ENCODE measurements at places on chromosomes 1 and 21.

DNA sequence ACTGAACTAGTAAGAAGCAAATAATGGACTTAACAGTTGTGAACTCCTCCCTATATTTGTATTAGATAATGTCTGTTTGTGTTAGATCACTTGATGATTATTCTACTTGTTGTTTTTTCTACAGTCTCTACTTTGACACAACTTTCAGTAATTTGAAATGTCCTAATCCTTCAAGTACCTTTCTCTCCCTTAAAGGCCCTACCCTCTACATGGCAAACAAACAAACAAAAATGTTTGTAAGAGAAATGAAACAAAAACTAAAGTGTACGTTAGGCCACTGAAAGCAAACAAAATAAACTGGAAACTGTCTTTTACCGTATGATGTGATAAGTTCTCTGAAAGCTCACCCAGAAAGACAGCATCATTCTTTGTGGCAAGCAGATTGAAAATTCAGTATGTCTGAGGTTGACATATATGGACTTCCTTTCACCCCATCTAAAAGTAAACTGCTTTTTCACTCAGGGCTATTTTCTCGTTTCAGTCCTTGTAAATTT is 255.9 kb upstream of the SNX7 start:
- no peak for DNase-seq

- DNase-seq: no peak
Observed at GRCh38 chr1:223731133-223731770, 18.9 kb downstream of the CAPN2 start.

- no peak for DNase-seq
Observed at GRCh38 chr1:116147972-116148371, 36.8 kb downstream of the MAB21L3 start.

DNA sequence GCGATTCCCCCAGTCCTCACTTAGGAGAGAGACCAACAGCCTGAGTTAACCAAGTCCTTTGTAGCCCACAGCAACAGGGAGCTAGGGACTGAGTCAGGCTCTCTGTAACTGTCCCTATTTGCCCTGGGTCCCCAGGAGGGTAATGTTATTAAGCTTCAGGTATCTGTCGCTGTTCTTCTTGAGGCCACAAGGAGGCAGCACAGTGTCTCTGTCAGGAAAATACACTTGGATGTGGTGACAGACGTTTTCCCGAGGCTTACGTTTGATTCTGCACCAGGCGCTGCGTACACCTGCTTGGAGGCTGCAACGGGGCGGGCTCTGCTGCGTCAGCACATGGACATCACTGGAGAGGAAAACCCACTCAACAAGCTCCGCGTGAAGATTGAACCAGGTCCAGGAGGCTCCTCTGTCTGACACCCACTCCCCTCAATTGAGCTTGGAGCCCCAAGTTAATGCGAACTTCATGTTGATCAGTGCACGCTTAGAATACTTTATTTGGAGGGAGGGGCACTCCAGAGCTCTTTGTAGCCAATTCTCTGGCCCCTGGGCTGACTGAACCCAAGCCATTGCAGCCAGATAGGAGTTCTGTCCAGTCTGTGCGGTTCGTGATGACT is 10.7 kb upstream of the ELF3 start:
- no peak for DNase-seq

- DNase-seq: no peak
Observed at GRCh38 chr1:245856944-245857531, 650.0 kb downstream of the SMYD3 start.

GRCh38 chr1:46368791-46369190 is 25.3 kb upstream of the FAAH start:
- DNase-seq: no peak

DNA sequence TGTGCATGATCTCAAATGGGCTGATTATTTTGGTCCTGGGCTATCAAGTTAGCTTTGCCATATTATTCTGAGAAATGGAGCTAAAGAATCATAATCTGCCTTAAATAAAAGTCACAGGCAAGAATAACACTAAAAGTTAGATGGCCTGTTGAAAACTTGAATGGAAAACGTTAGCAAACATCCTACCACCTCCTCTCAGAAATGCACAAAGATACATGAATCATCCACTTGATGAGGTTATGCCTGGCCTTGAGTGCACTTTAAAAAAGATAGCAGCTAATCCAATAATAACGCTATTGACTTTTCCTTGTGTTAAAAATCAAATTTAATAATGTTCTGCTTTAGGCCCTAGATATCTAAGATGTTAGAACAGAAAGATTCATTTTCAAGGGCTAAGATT is 108.0 kb downstream of the KCNJ6 start:
- no peak for DNase-seq

GRCh38 chr1:26553942-26554682 is 24.6 kb downstream of the RPS6KA1 start:
- no peak for DNase-seq

GRCh38 chr1:25478633-25479032 is 47.9 kb downstream of the MACO1 start:
- DNase-seq: no peak

DNA sequence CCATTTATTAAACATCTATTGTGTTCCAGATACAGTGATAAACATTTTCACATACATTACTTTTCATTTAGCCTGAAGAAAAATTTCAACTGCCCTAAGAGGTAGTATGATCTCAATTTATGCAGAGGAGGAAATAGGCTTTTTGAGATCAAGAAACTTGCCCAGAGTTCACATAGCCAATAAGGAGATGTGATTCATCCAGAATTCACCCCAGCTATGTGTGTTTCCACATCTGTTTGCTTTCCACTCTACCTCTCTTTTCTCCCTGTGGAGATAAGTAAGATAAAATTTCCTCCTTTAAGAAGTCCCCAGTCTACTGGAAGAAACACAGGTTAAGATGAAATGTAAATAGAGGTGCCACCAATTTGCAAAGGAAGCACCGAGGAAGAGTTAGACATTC is 199.7 kb upstream of the C8B start:
- DNase-seq: no peak

GRCh38 chr1:93690921-93691789 is 9.5 kb upstream of the BCAR3 start:
- no peak for DNase-seq

DNA sequence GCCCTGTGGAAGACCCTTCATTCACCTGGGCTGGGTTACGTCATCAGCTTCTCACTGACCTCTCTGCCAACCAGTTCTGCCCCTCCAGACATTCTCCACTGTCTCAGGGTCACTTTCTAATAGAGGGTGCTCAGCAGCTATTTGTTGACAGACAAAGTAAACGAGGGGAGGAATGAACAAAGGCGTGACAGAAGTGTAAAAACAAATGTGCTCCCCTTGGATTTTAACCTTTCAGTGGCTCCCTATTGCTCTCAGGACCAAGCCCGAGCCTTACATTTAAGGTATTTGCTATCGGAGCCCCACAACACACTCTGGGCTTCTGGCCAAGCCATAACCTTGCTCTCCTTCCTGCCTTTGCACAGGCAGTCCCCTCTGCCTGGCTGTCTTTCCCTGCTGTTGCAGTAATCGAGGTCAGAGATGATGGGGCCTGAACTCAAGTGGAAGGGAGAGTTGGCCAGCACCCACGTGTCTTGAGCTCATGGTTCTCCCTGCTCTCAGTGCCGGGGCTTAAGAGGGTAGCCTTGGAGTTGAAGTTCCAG is 9.3 kb upstream of the MARCKSL1 start:
- no peak for DNase-seq

DNA sequence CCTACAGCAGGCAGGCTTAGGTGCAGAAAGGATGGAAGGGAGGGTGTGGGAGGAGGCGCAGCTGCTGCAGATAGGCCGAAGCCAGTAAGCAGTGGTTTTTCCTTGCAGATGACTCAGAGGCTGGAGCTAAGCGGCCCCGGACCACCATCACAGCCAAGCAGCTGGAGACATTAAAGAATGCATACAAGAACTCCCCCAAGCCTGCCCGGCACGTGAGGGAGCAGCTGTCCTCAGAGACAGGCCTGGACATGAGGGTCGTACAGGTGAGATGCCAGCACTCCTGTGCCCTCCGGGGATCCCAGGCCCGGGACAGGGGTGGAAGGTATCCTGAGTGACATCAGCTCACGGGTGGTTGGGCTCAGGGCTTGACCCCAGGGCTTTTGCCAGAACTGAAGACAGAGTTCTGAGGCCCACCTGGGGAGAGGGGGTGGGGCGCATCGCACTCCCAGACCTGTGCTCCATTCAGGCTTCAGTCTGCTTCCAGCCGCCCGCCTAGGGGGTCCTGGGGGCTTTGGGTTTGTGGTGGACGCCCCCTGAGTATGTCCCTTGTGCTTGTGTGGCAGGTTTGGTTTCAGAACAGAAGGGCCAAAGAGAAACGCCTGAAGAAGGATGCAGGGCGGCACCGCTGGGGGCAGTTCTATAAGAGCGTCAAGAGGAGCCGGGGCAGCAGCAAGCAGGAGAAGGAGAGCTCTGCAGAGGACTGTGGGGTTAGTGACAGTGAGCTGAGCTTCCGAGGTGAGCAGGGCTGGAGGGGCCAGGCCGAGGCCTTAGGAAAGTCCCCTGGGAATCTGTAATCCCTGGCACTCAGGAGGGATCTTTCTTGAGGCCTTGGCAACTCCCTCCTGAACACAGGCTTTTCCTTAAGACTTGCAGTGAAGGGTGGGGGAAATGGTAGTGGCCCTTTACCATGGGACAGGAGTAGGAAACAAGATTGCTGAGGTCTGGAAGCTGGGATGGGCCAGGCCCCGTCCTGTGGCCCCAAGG is 41.5 kb downstream of the LHX4 start:
- DNase-seq: no peak

DNA sequence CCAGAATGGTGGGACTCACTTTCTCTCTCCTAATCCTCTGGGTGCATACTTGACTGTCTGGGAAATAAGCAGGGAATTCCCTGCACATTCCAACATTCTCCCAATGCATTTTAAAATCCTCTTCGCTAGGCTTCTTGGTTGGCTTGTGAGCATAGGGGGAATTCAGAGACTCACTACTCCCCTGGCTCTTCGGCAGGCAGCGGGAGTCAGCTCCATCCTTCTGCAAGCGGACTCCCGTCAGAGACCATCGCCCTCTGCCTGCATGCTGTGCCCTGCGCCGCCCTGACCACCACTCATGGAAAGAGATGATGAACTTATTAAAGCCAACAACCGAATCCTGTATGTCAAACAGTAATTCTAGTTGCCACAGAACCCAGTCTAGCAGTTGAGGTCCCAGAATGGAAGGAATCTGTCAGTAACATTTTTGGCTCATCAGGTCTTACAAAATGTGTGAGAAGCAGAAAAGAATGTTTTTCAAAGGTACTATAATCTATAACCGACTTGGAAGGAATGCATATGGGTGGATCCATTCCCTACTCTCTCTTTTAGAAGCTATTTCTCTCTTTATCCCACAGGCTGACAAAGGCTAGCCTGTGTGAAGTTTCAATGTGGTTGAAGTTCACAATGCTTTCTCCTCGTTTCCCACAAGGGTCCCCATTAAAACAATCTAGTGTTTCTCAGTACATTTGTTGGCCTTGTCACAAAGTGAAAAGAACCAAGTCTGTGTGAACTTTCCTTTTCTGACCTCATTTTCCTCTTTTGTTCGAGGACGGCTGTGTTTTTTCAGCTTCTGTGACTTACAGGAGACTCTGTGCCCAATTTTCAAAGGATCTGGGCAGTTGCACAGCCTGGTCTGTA is 119.1 kb upstream of the ADAR start:
- no peak for DNase-seq

Data from activated CD4-positive, CD25-positive, alpha-beta regulatory T cell (primary cell).